Stimulated activated CD4-positive, alpha-beta T cell treated with anti-CD3 and anti-CD28 coated beads, TNF-alpha, amount 100 ng/mL, for 4 hours (primary cell): ENCODE measurements at places on chromosomes 4 and X.

- DNase-seq = no peak
These were observed 55.5 kb downstream of the WFS1 start for GRCh38 chr4:6324999-6325787.

DNA sequence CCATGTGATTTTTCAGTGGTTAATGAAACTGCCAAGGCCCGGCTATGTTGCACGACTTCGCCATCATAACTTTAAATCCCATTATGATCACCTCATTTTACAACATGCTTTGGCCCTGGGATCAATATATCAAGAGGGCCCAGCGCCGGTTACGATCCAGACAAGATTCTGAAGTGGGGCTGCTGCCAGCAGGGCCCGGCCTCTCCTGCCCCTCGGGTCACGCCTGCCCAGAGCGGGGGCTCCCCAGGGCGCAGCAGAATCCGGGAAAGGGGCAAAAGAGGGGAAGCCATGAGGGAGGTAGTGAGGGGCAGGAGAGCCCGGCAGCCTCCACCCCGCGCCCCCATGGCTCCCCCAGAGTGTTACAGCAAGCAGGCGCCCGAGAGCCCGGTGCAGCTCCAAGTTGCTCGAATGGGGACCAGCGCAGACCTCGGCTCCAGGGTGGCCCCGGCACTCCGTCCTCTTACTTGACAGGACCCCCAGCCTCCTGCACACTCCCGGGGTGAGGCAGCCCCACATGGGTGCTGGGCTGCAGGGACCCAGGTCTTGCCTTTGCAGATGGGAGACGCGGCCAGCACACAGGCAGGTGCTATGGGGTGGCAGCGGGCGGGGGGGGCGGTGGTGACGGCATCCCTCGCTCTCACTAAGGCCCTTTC, 129.8 kb upstream of the NKX1-1 start:
- DNase-seq = no peak

DNA sequence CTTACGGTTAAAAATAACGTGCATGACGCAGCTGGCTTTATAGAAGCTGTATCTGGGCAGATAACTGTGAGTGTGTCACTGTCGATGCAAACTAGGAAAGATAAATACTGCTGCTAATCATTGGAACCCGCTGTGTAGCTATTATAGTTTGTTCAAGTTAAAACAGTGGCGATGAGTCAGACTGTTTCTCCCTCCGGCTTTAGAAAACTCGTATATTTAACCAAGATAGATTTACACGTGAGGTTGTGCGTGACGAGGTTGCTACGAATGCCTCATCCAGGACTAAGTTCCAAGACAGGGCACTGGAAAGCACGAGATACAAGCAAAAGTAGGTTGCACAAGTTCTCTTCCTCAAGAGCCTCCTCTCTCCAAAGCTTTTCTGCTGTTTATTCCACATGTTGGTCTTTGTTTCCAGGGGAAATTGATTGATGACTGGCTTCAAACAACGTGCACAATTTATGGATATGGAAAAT, 270.7 kb downstream of the FBXW7 start:
- no peak for DNase-seq

- DNase-seq = no peak
These were observed 212.2 kb downstream of the CBR4 start for GRCh38 chr4:168797738-168798375.

GRCh38 chr4:11223311-11223710, 205.4 kb downstream of the HS3ST1 start:
- DNase-seq = no peak

GRCh38 chrX:129934461-129934860, 28.5 kb downstream of the UTP14A start:
- no peak for DNase-seq

DNA sequence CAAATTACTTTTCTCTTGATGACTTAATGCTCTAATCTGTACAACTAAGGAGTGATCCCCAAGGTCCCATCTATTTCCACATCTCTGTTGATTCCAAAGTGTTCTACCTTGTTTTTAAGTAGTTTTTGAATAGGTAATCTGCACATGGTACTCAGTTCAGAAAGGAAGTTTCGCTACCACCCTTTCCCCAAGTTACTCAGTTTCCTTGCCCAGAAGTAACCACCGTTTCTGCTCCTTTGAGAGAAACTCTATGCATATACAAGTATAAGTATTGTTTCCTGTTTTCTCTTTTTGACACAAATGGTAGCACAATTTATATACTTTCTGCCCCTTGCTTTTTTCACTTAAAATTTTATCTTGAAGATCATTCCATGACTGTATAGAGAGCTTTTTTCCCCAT, 18.1 kb downstream of the TMEM154 start:
- DNase-seq = no peak

- no peak for DNase-seq
These were observed 2.1 kb downstream of the GPR101 start for GRCh38 chrX:137031517-137032340.

DNA sequence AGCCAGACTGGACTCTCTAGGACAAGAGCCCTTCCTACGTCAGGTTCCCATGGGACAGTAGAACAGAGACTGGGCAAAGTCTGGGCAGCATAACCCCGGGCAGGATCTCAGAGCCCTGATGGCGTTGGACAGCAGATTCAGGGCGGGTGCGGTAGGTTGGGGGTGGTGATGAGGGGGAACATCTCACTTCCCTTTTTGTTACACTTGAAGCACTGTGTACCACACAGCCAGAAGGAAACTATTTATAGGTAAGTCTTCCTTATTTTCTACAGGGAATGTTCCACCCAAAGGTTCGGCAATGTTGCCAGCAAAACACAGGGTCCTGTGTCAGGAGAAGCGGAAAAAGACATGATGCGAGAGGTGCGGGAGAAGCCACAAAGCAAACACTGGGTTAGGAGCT, 54.3 kb downstream of the TSC22D3 start:
- DNase-seq = no peak

DNA sequence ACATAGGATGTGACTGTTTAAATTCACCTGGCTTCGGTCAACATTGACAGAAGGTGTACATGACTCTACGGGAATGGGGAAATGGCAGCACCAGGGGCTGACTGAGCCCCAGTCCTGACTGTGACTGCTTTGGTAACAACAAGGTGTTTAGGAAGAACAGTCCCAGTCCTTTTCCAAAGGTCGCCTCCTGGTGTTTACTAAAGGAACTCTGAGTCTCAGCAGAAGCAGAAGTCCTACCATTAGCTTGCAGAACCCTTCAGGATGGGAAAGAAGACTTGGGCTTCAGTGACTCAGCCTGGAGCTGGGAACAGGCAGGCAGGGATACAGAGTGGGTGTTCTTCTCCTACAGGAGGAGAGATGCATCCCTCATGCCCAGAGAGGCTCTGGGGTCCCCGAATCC, 103.3 kb downstream of the MGST2 start:
- no peak for DNase-seq

DNA sequence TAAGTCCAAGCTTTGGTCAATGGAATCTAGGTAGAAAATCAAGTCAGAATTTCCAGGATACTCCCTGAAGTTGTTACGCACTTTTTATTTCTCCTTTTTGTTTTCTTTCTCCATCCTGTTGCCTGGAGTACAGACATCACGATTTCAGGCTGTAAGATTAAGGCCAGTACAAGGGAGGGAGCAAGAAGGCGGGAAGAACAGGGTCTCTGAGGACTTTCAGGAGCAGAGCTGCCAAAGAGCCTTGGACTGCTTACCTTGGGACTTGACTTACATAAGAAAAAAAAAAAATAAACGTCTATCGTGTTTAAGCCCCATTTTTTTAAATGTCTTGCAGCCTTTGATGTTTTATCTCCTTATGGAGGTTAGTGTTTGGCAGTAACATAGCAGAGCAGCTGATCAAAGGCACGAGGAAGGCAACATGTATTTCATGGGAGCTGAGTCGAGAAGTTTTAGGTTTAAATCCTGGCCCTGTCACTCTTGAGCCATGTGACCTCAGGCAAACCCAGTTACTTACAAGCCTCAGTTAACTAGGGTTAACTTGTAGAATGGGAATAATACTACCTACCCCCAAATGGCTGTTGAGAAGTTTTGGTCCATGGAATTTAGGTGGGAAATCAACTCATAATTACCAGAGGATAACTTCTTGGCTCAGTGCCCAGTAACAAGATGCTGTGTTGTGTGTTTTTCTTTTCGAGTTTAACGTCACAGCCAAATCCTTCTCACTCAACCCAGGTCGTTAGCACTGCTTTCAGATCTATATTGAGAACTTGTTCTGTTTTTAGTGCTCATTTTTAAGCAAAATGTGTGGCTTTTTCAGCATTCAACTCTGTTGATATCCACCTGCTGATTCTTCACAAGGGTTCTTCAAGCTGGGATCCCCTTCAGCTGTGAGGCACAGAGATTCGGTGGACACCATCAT, 106.8 kb downstream of the CLNK start:
- no peak for DNase-seq

GRCh38 chrX:110006821-110007375, 4.0 kb downstream of the TMEM164 start:
- DNase-seq = no peak
